ENCODE measurements at places on chromosomes 1 and 21. TPM values are rescaled to one million over a fixed set of nuclear protein-coding genes. Genes with fewer than 3 reads are reported as not detected.

MFN2 gene
- total RNA-seq, result 57.7 TPM

DNA sequence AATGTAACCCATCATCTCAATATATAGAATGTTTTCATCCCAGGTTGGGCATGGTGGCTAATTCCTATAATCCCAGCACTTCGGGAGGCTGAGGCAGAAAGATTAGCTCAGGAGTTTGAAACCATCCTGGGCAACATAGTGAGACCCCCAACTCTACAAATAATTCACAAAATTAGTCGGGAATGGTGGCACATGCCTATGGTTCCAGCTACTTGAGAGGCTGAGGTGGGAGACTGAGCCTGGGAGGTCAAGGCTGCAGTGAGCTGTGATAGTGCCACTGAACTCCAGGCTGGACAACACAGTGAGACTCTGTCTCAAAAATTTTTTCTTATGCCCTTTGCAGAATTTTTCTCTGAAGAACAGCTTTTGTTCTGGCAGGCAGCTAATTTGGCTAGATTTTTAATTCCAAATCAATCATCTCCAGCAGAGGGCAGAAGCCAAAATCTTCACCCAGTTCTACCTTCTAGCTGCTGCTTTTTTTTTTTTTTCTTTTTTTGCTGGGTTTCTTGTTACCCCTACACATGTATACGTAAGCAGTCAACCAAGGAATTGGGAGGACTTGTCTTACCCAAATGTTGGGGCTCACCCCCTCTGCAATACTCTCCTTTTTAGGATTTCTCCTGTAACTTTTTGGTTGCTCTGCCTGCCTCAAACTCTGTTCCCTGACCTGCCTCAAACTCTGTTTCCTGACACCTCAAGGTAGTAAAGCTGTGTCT lies 2.7 kb upstream of the RAD54L start:
- H3K27ac ChIP-seq, result no peak overlapping the region
- H3K27me3 ChIP-seq, result no peaks in the 10 kb centered on the region
- DNase-seq, result no peak
- peaks cover 12% of the 10 kb centered on the region for H3K36me3 ChIP-seq

GRCh38 chr1:245990315-245991022 lies 516.6 kb downstream of the SMYD3 start:
- no peak overlapping the region for H3K27ac ChIP-seq
- no peaks in the 10 kb centered on the region for H3K27me3 ChIP-seq
- peaks cover 7% of the 10 kb centered on the region for H3K4me1 ChIP-seq
- no peaks in the 10 kb centered on the region for H3K36me3 ChIP-seq
- DNase-seq, result no peak

DNA sequence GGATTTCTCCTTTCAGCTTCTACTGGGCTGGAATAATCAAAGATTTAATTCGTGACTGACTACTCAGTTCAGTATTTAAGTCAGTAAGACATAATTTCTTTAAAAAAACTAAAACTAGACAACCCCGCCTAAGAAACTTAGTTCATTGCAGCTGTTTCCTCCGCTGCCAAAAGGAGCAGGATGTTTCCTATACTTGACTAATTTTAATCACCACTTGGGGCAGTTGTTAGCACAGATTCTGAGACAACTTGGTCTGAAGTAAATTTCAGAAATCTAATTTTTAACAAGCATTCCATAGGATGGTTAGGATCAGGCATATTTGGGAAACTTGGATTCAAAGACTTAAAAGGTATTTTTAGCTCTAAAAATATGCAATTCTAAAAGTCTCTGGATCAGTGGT lies 34.0 kb downstream of the EPRS1 start:
- DNase-seq, result no peak
- no peak overlapping the region for H3K4me3 ChIP-seq
- H3K27ac ChIP-seq, result no peak overlapping the region
- H3K27me3 ChIP-seq, result no peaks in the 10 kb centered on the region
